Thymus (tissue), 14 donors: ENCODE measurements at places on chromosomes 13 and 19.

DNA sequence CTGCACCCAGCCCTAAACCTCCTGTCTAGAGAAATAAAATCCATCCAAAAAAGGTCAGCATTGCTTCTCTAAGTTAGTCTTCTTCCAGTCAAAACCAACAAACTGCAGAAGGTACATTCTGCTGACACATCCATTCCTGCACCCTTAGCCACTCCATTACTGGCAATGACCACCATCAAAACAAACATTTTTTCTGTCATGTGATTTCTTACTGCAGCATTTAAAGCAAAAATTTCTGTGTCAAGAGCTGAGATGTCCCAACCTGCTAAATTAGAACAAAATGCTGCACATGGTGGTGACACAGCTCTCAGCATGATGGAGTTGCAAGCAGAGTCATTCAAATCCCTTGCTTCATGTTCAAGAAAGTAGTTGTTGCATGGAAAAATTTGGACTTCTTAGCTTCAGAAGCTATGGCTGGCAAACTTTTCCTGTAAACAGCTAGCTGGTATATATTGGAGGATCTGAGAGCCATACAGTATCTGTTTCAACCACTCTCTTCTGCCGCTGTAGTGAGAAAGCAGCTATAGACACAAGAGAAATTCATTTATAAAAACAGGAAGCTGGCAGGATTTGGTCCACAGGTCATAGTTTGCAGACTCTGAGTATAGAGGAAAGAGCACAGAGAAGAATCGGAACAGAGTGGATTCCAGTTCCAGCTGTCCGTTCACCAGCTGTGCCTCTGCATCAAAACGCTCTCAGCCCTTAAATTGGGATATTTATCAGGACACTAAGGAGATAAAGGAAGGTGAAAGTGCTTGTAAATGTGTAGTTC is 17.4 kb downstream of the RUBCNL start:
- DNase-seq: no peak

- DNase-seq: no peak
Observed at GRCh38 chr13:98405690-98406344, 171.1 kb downstream of the STK24 start.

DNA sequence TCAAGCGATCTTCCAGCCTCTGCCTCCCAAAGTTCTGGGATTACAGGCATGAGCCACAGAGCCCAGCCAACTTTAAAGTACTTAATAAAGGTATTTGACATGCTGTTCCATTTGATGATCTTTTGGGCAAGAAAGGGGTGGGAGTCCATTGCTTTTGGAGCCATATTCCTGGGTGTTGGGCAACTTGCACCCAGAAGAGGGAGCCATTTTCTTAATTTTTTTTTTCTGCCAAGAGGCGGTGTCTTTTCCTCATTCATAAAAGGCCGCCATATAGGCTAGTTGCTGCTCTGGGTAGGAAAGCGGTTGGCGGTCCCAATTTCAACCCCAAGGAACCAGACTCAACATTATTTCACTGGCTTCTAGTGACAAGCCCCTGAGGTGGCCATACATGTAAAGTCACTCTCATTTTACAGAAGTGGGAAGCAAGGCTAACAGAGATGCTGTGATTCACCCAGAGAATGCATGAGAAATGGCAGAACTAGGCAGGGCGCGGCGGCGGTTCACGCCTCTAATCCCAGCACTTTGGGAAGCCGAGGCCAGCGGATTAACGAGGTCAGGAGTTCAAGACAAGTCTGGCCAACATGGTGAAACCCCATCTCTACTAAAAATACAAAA is 139.6 kb downstream of the CACNA1A start:
- no peak for DNase-seq

DNA sequence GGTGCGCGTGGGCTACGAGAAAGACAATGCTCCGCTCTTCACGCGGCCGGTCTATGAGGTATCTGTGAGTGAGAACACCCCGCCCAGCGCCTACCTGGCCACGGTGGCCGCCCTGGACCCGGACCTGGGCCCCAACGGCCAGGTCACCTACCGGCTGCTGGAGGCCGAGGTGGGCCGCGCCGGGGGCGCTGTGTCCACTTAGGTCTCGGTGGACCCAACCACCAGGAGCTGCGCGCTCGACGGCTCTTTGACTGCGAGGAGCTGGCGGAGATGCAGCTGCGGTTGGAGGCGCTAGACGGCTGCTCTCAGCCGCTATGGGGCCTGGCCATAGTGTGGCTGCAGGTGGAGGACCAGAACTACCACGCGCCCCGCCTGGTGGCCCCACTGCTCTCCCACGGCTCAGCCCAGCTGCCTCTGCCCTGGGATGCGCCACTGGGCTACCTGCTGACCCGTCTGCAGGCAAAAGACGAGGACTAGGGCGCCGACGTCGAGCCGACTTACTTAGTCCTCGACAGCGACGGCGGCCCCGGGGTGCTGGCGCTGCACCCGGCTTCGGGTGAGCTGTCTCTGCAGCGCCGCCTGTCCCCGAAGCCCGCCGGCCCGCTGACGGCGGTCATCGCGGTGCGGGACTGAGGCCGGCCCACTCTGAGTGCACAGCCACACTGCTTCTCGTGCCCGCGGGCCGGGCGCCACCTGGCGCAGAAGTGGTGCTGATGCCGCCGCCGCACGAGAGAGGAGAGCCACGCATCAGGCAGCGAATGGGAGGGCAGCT is 173.0 kb downstream of the OLFM4 start:
- no peak for DNase-seq

DNA sequence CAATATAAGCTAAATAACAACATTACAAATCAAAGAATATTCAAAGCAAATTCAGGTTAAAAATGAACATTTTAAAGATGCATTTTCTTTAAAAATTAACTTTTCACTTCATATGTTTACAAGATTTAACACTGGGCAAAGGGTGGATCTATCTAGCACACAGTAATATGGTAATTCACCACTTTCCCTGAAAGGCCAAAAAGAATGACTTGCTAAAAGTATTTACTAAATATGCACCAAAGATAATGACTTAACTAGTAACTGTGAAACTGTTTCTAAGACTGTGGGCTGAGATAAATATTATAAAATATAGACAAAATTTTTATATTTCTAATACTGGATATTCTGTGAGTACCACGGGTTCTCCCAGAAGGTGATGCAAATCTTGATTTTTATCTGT is 4.5 kb upstream of the EEF1AKMT1 start:
- DNase-seq: no peak

DNA sequence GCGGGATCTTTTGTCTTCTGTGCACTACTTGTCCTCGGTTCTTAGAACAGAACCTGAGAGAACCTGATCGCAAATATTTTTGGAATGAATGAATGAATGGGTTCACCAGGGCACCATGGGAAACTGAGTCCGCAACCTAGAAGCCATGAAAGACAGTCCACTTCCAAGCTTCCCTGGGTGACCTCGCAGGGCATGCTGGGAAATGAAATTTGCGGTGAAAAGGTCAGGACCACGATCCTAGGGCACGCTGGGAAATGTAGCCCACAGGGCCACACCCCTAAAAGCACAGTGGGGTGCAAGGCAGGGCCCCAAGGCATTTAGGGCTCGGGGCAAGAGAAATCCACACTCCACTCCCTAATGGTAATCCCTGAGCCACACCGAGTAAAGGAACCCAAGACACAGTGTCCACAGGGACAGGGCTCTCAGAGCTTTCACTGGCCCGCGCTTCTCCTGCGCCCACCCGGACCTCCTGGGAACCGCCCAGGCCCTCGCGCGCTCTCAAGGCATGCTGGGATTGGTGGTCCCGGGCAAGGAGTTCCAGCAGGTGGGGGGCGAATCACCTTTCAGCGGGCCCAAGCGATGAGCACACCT is 1.1 kb upstream of the PPP1R12C start:
- DNase-seq: no peak

- DNase-seq: no peak
Observed at GRCh38 chr19:3268326-3268725, 43.9 kb downstream of the CELF5 start.

GRCh38 chr13:38914070-38914469 is 76.6 kb downstream of the STOML3 start:
- DNase-seq: no peak

GRCh38 chr19:13718733-13719132 is 45.6 kb upstream of the MRI1 start:
- DNase-seq: no peak
